ENCODE measurements at places on chromosomes 4 and X.

GRCh38 chr4:72094059-72094797 is 62.4 kb downstream of the NPFFR2 start:
- no peak for DNase-seq

- no peak for DNase-seq
Measured at GRCh38 chr4:99248714-99249113, 29.7 kb upstream of the ADH6 start.

DNA sequence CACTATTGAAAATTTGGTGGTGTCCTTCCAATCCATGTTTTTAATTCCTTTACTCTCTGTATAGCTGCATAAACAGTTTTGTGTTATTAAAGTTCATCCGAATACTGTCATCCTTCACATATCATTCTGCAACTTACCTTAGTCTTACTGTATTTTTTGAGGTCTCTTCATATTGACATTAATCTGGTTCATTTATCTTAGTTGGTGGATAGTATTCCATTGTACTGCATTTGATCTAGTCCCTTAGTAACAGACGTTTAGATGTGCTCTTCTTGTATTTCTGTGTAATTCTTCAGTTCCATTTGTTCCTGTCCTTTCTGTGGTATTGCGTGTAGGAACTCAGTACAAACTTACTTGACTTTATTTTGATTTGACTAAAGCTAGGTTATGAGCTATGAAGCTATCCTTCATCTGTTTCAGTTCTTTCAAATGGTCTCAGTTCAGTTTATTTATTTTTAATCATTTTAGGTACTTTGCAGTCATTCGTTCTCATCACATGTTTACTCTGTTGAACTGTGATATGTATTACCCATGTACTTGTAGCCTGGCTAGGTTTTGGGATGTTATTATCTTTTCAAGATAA is 41.3 kb downstream of the RAPGEF2 start:
- no peak for DNase-seq

GRCh38 chr4:53076374-53076958 is 214.3 kb downstream of the RASL11B start:
- DNase-seq = no peak

DNA sequence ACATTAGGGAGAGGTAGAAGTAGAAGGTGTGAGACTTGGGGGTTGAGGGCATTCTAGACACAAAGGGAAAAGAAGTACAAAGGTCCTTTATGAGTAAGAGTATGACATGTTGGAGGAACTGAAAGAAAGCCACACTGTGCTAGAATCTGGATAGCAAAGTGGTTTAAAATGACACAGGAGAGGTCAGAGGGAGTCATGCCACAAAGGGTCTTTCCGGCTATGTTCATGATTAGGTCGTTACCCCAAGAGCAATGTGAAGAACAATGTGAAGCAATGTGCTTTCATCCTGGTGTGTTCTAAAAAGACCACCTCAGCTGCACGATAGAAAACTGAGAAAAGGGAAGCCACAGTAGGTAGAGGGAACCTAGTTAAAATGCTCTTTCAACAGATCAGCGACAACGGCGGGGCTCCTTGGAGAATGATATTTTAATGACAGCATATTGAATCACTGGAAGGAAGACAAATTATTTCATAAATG is 29.2 kb downstream of the SMIM14 start:
- no peak for DNase-seq

- DNase-seq = no peak
Measured at GRCh38 chrX:46200413-46200812, 344.8 kb downstream of the ZNF674 start.

- no peak for DNase-seq
Measured at GRCh38 chr4:123559955-123560871, 163.6 kb downstream of the SPRY1 start.

- DNase-seq = no peak
Measured at GRCh38 chr4:25088093-25088952, 57.6 kb upstream of the LGI2 start.

DNA sequence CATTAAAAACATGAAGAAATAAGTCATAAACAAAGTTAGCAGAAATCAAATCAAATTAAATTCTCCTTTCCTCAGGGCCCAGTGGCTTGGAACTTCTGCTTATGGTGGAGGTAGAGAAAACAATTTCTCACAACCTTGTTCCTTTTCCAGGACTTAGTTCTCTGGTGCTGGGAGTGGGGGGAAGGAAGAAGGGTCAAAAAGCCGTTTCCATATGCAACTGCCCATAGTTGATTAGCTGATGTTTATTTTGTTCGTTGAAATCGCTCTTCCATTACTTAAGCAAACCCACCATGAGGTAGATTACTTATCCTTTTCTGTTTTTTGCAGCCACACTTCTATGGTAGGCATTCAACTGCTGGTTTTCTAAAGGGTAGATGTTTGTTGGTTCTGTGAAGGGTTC is 94.2 kb downstream of the ARSJ start:
- no peak for DNase-seq

DNA sequence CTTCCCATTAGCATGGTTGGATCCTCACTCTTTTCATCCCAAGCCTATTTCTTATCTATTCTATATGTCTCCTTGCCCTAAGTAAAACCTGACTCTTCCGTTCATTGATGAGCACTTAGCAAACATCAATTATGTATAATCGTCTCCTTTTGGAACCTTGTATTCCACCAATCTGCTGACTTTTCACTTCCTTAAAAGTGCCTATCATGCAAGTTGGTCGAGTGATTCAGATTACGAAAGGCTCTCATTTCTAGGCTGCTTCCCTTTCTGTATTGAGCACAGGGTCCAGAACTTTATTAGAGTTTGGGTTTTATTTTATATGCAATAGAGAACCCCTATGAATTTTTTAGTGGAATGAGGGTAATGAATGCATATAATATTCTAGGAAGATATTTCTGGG is 27.1 kb upstream of the ALB start:
- no peak for DNase-seq

DNA sequence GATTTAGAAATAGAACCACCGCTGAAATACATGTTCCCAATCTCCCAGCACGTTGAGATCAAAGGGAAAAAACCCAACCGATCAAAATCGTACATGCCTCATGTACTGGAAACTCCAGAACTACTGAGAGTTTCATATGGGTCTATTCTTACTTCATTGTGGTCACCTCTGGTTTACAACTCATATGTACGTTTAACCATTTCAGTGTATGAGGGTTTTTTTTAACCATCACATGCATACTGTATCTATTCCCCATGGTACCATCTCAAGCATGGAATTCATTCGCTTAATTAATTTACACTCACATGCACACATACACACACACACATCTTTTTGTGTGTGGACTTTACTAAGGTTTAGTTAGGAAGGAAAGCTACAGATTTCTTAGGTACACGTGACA is 46.0 kb upstream of the CLNK start:
- no peak for DNase-seq

DNA sequence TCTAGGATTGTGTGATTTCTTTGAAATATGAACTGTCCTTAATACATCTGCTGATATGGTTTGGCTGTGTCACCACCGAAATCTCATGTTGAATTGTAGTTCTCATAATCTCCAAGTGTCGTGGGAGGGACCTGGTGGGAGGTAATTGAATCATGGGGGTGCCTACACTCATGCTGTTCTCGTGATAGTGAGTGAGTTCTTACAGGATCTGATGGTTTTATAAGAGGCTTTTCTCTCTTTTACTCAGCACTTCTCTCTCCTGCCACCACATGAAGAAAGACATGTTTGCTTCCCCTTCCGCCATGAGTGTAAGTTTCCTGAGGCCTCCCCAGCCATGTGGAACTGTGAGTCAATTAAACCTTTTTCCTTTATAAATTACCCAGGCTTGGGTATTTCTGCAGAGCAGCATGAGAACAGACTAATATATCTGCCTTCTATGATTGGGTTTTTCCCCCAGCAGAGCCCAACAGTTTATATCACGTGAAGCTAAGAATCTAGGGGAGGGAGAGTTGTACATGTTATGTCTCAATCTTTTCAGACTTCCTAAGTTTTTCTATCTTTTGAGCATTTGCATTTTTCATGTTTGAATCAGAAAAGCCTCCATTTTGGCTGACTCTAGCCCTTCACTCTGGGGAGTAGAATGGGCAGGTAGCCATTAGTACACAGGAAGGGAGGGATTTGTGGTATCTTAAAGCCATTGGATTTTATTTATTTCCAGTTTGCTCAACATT is 58.9 kb downstream of the PLAC1 start:
- peak; percentile 19 for DNase-seq

DNA sequence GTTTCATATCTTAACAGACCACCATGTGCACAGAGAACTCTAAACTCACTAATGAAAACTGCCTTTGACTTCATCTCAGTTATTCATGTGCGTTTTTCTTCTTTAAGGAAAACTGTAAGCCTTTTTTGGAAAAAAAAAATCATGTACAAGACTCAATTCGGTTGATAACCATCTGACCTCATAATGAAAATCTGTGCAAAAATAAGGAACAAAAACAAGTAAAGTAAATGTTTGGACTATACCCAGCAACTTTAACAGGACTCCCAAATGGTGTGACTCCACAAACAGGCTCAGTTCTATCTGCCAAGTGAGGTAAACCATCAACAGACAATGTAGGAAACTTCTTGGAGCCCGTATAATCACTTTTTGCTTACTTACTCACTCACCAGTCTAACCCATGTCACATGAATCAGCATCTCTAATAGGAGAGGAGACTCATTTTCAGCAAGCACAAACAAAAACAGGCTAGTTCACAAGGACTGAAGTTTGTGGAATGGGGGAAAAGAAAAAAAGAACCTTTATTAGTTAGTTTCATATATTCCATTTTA is 9.3 kb downstream of the APOO start:
- DNase-seq = no peak

GRCh38 chrX:13074297-13075262 is 30.2 kb upstream of the FAM9C start:
- no peak for DNase-seq

DNA sequence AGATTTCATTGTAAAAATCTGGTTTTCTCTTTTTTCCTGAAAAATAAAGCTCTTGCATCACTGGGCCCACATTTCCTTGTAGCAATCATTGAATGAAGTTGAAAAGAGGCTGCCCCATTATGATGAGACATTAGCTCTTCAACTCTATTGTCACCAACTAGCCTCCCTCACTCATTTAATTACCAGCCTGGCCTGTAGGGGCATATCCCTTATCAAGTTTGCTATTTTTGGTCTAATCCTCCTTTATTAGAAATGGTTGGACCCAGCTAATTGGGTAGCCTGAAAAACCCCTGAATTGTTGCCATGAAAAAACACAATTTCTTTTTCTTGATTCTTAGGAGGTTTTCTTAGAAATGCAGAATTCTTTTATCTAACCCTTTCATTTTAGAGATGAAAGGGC is 164.6 kb upstream of the CASK start:
- DNase-seq = no peak

DNA sequence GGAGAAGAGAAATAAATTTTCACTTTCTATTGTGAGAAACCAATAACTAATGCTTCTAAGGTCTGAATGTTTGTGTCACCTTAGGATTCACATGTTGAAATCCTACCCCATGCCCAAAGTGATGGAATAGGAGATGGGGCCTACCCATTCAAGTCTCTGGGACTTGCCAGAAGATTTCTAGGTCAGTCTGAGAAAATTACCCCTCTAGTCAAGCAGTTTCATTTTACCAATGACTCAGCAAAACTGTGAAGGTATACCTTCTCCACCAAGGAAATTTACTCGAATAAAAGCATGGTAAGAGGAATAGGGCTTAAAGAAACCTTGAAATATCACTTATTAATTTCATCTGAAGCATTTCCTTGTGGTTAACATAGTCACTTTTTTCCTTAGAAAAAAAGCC is 23.5 kb upstream of the PAPSS1 start:
- DNase-seq = no peak

GRCh38 chrX:119121341-119121740 is 6.3 kb downstream of the KIAA1210 start:
- DNase-seq = no peak

DNA sequence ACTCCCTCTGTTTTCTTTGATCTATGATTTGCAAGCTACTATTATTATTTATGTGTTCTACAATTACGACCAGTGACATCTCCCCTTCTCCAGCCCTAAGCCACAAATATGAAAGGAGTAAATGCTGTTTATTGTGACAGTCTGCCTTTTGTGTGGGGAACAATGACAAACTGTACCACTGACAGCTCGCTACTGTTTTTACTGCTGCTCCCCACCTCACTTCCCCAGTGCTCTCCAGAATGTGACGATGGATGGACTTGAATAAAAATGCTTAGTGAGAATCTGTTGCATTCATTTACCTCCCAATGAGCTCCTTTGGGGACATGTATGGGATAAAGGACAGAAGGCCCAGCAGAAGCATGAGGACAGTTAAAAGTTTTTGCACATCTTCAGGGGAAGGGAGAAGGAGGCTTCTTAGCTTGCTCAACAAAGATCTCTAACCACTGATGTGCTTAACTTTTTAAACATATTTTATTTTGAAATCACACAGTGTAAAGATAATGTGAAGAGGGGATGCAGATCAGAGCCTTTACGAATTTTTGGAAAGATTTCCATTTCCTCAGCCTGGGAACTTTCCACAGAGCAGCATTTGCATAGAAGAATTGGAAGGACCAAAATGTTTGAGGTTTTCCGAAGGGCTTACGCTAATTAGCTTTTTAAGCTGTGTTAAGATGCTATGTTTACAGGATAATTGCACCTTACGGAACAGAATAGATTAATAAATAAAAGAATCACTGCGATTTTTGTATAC is 485.1 kb upstream of the TENM3 start:
- DNase-seq = no peak

DNA sequence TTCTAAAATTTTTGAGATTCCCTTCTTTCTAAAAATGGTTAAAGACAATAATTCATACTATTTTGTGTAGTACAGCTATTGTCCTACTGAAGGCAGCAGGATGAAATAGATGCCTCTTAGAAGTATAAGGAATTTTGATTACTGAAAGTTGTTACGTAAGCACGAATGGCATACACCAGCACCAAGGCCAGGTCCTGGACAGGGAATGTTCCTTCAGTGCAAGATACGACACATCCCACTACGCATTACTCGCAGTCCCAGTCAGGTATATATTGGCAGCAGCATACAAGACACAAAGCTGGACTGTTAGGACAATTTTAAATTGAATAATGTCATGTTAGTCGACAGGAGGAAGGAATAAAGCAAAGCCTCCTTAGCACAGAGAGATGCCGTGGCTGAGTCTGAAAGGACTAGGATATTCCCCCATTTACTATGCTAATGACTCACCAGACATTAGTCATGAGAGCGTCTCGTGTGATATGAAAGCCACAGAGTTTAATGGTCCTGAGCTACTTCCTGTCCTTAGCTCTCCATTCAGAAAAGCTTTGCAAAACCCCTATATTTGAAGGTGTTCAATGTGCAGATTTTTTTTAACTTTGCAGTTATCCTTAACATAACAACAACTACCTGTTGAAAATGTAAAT is 504.3 kb downstream of the FAM133A start:
- no peak for DNase-seq

DNA sequence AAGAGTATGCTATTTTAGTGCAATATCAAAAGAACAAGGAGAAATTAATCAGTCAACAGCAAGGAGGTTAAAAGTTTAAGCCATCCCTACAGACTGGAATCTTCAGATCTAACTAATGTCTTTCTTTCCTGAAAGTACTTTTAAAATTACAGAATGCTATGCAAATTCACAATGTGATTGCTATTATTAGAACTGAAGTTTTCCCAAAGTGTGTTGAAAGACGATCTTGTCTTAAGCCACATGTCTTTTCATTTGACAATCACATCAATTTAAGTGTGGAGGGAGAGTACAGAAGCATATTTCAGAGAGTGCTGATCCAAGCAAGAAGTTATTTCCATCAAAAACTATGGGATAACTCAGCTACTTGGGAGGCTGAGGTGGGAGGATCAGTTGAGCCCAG is 64.7 kb upstream of the TNIP3 start:
- no peak for DNase-seq

- no peak for DNase-seq
Measured at GRCh38 chrX:38403834-38404233, 51.4 kb downstream of the OTC start.

GRCh38 chr4:140857111-140857510 is 100.9 kb upstream of the TBC1D9 start:
- DNase-seq = no peak

Data from stimulated activated CD8-positive, alpha-beta memory T cell treated with anti-CD3 and anti-CD28 coated beads, Interleukin-7, amount 100 ng/mL, for 48 hours (primary cell).